ENCODE measurements at places on chromosomes 5 and 9. TPM values are rescaled to one million over a fixed set of nuclear protein-coding genes. Genes with fewer than 3 reads are reported as not detected.

The FGD3 gene
- total RNA-seq, result 11.1 TPM

The PCA3 gene
- total RNA-seq, result 0.18 TPM

The FAT2 gene
- total RNA-seq, result 0.40 TPM

The SLC22A4 gene
- 5.7 TPM for total RNA-seq

The PTGER4 gene
- total RNA-seq, result 17.1 TPM

The ANGPTL2 gene
- total RNA-seq, result 46.4 TPM

The ELOVL7 gene
- total RNA-seq, result 32.1 TPM

The CCDC183 gene
- total RNA-seq, result 2.5 TPM

The ERP44 gene
- total RNA-seq, result 15.9 TPM

The GAS1 gene
- 47.5 TPM for total RNA-seq

The TLE1 gene
- 56.6 TPM for total RNA-seq

The REEP2 gene
- total RNA-seq, result 5.3 TPM

The SPINK7 gene
- not detected for total RNA-seq

The ADAMTS19 gene
- total RNA-seq, result 0.27 TPM

The SPATA31C1 gene
- not detected for total RNA-seq

The SOHLH1 gene
- total RNA-seq, result not detected

The CTXN3 gene
- not detected for total RNA-seq

The GGTA1 gene
- total RNA-seq, result 16.0 TPM

The TERT gene
- total RNA-seq, result 0.85 TPM

The SHISAL2B gene
- total RNA-seq, result not detected

The MOB3B gene
- 14.9 TPM for total RNA-seq

The MARVELD2 gene
- 3.6 TPM for total RNA-seq

The LRRC14B gene
- not detected for total RNA-seq

The IL13 gene
- not detected for total RNA-seq

The LVRN gene
- 5.6 TPM for total RNA-seq

The CEP72 gene
- total RNA-seq, result 7.5 TPM

The N4BP3 gene
- 2.6 TPM for total RNA-seq

The PKN3 gene
- total RNA-seq, result 9.9 TPM

The FYB1 gene
- 31.3 TPM for total RNA-seq

The RNF224 gene
- not detected for total RNA-seq

The SLC34A1 gene
- total RNA-seq, result not detected

The IFNA2 gene
- not detected for total RNA-seq

The ENHO gene
- 23.5 TPM for total RNA-seq

The NR5A1 gene
- not detected for total RNA-seq

The TOMM5 gene
- 60.0 TPM for total RNA-seq

The DRD1 gene
- total RNA-seq, result 0.89 TPM
